Osteoblast (primary cell): ENCODE measurements at places on chromosomes 2 and 18. TPM values are rescaled to one million over a fixed set of nuclear protein-coding genes. Genes with fewer than 3 reads are reported as not detected.

FSHR gene
- 0.29 and 0.36 TPM in 2 replicates for total RNA-seq

SMAD2 gene
- 43.9 and 44.9 TPM in 2 replicates for total RNA-seq

GEN1 gene
- 8.3 and 12.4 TPM in 2 replicates for total RNA-seq

CUL3 gene
- 59.5 and 64.4 TPM in 2 replicates for total RNA-seq

TMEM17 gene
- 2.9 and 3.3 TPM in 2 replicates for total RNA-seq

SPP2 gene
- total RNA-seq = not detected in 2 replicates

CAPN14 gene
- total RNA-seq = under 0.01 TPM in 2 replicates

TUBA3E gene
- not detected in 2 replicates for total RNA-seq

SLC35F5 gene
- 239 and 245 TPM in 2 replicates for total RNA-seq

UCN gene
- total RNA-seq = 0.36 and 1.2 TPM in 2 replicates

CPO gene
- not detected in 2 replicates for total RNA-seq

IL36G gene
- total RNA-seq = not detected in 2 replicates

ABCB6 gene
- 26.2 and 28.2 TPM in 2 replicates for total RNA-seq

EIF2AK3 gene
- 24.2 and 25.7 TPM in 2 replicates for total RNA-seq

KLF7 gene
- total RNA-seq = 31.1 and 38.9 TPM in 2 replicates

CMPK2 gene
- 2.1 and 2.2 TPM in 2 replicates for total RNA-seq

MZT2B gene
- 128 and 129 TPM in 2 replicates for total RNA-seq

DLGAP1 gene
- total RNA-seq = not detected in 2 replicates

SLC14A1 gene
- 128 and 136 TPM in 2 replicates for total RNA-seq
